ENCODE measurements at places on chromosomes 6 and 20. TPM values are rescaled to one million over a fixed set of nuclear protein-coding genes. Genes with fewer than 3 reads are reported as not detected.

The COL21A1 gene
- 0.28 TPM for total RNA-seq

The MUCL3 gene
- total RNA-seq: not detected

The PDE7B gene
- total RNA-seq: 0.41 TPM

GRCh38 chr6:129793447-129793846 lies 67.7 kb downstream of the TMEM244 start:
- DNase-seq: no peak
- no peak overlapping the region for H3K4me3 ChIP-seq
- no peaks in the 10 kb centered on the region for H3K27me3 ChIP-seq
- H3K36me3 ChIP-seq: no peaks in the 10 kb centered on the region

DNA sequence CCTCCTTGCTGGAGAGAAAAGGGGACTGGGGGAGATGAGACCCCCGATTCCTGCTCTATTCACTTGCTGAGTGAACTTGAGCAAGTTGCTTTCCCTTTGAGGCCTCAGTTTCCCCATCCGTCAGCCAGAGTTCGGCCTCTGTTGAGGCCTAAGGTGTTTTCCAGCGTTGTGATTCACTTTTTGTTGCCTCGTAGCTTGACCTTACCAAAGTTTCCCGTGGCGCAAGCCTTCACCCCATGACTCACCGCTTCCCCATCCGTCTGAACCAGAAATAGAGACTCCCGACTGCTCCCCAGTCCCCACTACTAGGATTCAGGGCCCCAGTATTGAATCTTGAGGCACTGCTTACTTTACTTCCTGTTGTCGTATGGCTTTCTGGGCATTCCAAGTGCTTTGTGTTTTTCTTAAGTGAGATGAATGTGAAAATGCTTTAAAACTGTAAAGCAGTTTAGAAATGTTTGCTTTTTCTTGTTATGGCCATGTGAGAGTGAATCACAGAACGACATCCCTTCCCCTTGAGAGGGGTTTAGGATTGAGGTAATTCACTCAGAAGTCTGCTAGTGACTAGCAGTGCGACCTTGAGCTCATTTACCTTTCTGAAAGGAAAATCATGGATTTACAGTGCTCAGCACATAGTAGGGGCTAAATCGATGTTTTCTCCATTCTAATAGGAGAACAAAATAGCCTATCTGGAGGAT lies 1.2 kb downstream of the CHMP4B start:
- no peaks in the 10 kb centered on the region for H3K27me3 ChIP-seq
- H3K4me3 ChIP-seq: peak overlapping the region; percentile 79
- H3K4me1 ChIP-seq: peaks cover 13% of the 10 kb centered on the region

GRCh38 chr6:49923826-49924225 lies 40.1 kb downstream of the DEFB114 start:
- no peak overlapping the region for H3K27ac ChIP-seq
- no peaks in the 10 kb centered on the region for H3K4me1 ChIP-seq
- no peaks in the 10 kb centered on the region for H3K36me3 ChIP-seq

GRCh38 chr6:83546636-83547035 lies 34.3 kb downstream of the PRSS35 start:
- no peak overlapping the region for H3K27ac ChIP-seq
- no peaks in the 10 kb centered on the region for H3K36me3 ChIP-seq
- no peaks in the 10 kb centered on the region for H3K27me3 ChIP-seq
- H3K4me3 ChIP-seq: no peak overlapping the region

DNA sequence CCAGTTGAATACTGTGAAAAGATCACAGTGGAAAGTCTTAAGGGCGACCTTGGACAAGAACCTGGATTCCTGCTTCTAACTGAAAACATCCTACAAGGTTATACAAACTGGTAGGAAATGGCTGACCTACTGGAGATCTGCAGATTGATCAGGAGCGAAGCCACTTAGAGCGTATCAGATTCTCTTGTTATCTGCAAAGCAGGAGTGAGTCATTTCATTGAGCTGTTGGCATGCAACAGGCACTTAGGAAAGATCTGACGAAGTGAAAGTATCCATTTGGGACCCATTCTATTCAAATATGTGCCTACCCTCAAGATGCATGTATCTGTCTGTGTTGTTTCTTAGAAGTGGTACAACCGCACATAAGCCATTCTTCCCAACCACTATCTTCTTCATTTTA lies 131.2 kb upstream of the RIN2 start:
- DNase-seq: no peak
- no peaks in the 10 kb centered on the region for H3K4me1 ChIP-seq
- no peak overlapping the region for H3K27ac ChIP-seq
- H3K4me3 ChIP-seq: no peak overlapping the region
